ENCODE measurements at places on chromosomes 16 and 17.

GRCh38 chr17:78804777-78805176 is 22.7 kb upstream of the CYTH1 start:
- no peak for DNase-seq

- DNase-seq: no peak
These were observed 47.9 kb upstream of the ARHGAP17 start for GRCh38 chr16:25063102-25063501.

GRCh38 chr17:63531022-63531965 is 8.1 kb downstream of the KCNH6 start:
- DNase-seq: no peak

GRCh38 chr16:58591083-58591482 is 38.5 kb downstream of the CNOT1 start:
- DNase-seq: no peak

DNA sequence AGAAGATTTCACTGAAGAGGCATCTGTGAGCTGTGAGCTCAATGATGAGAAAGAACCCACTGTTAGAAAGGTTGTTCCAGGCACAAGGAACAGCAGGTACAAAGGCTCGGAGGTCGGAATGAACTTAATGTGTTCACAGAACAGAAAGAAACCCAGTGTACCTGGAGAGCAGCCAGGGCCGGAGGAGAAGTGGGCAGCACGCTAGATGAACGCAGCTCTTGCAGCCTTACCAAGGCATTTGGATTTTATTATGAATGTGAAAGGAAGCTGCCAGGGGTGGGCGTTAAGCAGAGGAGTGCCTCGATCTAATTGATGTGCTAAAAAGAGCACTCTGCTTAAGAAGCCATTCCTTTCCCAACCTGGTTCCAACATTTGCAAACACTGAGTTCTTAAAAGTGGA is 19.0 kb downstream of the EEF2K start:
- no peak for DNase-seq

DNA sequence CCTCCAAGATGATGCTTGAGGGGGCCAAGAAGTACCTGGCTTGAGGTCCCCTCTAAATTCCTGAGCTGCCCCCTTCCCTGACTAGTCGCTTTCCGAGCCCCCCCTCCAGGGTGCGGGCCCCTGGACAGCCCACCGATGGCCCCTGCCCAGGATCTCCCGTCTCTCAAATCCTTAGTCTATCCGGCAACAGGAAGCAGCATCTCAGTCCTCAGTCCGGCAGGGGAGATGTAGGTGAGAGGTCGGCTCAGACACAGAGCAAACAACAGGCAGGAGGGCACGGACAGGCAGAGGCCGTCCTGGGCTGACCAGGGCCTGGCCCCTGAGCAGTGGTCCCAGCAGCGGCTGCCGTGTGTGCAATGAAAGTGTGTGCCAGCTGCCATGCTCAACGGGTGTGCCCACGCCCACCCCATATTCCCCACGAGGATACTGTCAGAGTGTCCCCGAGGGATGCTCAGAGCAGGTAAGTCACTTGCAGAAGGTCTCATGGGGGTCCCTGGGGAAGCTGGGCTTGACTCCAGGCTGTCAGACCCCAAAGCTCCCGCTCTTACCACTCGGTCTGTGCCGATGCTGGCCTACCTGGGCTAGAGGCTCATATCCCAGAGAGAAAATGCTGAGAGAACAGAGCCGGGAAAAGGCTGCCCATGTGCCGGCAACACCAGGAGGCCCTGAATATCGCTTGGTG is 7.2 kb downstream of the SLC43A2 start:
- DNase-seq: no peak

DNA sequence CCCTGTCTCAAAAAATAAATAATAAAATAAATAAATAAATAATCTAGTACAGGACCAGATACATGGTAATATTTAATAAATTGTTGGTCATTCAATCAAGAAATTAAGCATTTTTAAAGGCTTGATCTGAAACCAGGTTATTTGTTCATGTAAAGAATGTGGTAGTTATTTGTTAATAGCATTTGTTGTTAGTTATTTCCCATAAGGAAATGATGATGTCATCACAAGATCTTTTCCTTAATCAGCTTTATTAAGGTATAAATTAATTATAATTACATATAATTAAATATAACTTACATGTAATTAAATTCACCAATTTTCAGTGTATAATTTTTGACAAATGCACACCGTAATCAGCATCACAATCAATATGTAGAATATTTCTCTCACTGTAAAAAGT is 19.5 kb upstream of the DHX40 start:
- no peak for DNase-seq

DNA sequence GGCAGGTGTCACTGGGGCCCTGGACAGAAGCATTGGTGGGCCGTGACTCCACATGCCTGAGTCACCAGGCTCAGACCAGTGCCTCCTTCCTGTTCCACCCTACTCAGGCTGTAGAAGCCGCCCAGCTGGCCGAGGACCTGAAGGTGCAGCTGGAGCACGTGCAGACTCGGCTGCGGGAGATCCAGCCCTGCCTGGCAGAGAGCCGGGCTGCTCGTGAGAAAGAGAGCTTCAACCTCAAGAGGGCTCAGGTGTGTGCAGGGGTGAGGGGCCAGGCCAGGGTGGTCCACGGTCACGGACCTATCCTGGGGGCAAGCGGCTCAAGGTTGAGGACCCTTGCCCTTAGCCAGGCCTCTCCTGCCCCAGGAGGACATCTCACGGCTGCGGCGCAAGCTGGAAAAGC is 9.6 kb downstream of the RNF40 start:
- no peak for DNase-seq
